ENCODE measurements at places on chromosomes 1 and 21.
A peak's percentile ranks its signal among the peaks of the same experiment; 100 is the strongest.

GRCh38 chr1:213568929-213569815 is 418.6 kb upstream of the PROX1 start:
- no peak for DNase-seq

- DNase-seq, result no peak
These were observed 26.8 kb upstream of the TMPRSS15 start for GRCh38 chr21:18430341-18430740.

GRCh38 chr1:210089855-210090254 is 142.7 kb upstream of the SERTAD4 start:
- DNase-seq, result no peak

DNA sequence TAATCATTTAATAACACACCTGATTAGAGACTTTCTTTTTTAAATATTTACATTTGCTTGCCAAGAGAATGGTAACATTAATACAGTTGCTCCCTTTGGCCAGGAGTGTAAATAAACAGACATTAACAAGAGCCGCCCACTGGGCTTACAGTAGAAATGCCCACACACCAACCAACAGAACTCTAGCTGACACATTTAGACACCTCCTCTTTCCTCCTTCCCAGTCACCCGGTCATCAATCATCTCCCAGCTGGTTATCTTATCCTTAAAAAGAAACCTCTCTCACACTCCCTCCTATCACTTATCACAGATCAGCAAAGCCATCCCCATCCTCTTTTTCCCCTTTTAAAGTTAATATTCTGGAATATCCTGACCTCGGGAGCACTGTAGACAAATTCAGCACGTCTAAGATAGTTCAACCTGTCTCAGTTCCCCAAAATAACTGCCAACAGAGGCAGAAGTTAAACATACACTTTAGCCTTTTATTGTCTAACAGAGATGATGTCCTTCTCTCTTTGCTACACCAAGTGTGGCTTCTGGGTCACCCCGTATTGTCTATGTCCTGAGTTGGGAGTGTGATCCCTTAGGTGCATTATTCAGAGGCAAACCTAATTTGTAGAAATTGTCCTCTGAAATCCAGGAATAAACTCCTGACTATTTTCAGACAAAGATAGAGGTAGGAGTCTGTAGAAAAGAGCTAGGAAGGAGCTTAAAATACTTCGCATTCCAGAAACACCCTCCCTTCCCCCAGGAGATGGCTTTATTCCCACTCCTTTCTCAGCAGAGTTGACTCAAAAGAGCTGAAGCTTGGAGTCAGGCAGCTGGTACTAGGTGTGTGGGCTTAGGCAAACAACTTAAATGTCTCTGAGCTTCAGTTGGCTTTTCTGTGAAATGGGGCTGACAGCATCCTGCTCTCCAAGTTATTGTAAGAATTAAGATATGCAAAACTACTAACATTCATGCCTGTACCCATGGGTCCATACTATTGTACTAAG is 8.8 kb downstream of the MYCL start:
- DNase-seq, result peak; percentile 46

- DNase-seq, result peak; percentile 69
These were observed 12.7 kb upstream of the CPLANE2 start for GRCh38 chr1:16249596-16250241.

- no peak for DNase-seq
These were observed 336.5 kb downstream of the KCNH1 start for GRCh38 chr1:210797422-210797821.

GRCh38 chr21:15134701-15135470 is 70.1 kb upstream of the NRIP1 start:
- no peak for DNase-seq

DNA sequence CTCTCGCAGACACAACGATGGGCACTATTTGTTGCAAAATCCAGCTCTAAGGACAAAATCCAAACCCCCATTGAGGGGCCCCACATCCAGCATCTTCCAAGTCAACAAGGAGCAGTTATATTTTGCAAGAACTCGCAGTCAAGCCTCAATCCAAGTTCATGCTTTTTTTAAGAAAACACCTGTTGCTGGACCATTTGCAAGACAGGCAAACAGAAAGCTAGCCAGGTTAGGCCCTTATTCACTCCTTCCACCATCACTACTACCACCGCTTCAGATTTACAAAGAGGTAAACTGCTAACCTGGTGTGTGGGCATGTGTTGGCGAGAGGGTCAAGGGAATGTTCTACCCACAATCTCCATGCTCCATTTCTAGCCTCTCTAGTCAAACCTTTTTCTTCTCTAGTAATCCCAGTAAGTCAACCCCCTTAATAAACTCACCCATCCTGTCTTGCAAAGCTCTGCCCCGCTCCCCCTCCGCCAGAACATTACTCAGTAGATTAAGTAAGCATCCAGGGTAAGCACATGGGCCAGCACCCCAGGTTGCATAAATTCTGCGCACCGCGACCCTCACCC is 703 bp downstream of the ERI3 start:
- no peak for DNase-seq

DNA sequence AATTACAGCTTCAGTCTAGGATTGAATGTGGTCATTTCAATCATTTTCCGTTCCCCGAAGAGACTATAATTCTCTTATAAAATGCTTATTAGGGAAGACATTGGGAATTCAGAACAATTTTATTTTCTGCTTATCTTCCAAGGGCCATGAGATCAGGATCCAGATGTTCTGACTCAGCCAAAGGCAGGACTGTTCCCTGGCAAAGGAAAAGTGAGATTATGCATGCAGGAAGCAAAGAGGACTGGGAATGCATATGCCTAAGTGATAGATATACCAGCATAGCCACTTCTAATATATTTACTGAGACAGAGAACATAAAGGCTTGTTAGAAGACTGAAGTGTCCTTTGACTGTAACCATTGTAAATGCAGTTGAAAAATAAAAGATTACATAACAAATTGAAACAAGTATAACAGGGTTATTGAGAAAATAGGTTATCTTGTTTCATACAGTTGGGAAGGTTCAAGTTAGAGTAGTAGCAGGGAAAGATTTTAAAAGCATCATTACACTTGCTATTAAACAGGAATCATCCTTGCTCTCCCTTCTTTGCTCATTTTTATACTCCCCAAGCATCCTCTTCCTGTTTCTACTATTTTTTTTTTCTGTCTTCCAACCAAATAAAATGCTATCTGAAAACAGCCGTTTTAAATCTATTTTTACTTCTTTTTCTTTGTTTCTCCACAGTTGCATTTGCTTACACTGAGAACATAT is 439.6 kb upstream of the ADAMTS5 start:
- peak; percentile 28 for DNase-seq

DNA sequence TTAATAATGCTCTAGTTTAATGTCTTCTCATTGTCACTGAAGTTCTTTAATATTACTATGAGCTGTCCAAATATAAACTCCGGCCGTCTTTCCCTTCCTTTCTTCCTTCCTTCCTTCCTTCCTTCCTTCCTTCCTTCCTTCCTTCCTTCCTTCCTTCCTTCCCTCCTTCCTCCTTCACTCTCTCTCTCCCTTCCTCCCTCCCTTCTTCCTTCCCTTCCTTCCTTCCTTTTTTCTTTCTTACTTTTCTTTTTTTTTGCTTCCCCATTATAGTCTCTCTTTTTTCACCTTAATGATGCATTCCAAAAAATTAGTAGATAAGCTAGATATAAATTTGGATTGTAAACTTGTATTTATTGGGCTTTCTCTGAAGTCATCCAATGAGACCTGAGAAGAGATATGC is 431.0 kb upstream of the ADGRL4 start:
- no peak for DNase-seq

DNA sequence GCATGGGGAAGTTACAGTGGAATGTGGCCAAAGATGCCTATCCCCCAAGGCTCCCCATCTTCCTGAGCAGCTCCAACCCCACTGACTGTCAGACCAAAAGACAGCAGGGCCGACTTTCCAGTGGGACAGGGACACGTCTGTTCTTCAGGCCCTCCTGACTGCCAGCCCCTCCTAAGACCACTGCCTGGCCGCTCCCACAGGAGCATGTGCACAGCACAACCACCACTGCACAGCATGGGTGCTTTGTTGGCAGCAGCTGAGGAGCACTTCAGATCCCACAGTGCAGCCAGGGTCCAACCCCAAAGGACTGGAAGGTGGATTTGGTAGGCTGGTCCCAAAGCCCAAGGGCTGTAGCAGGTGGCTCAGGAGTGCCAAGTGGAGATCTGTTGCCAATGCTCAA is 648.3 kb upstream of the BRINP3 start:
- DNase-seq, result no peak

DNA sequence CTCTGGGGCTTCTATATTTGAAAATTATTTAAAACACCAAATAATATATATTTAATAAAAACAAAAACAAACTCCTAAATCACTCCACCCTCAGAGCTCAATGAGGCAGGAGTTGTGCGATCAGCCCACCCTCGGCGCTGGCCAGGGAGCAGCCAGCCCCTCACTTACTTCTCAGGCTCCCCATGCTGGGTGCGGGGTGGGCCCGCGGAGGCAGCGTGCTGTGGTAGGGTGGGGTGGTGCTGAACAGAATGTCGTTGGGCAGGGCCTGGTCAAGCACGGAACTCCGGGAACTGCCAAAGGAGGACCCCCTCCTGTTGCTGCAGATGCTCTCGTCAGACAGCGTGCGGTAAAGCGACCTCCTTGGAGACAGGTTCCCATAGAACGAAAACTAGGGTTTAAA is 204.5 kb downstream of the SIPA1L2 start:
- no peak for DNase-seq

DNA sequence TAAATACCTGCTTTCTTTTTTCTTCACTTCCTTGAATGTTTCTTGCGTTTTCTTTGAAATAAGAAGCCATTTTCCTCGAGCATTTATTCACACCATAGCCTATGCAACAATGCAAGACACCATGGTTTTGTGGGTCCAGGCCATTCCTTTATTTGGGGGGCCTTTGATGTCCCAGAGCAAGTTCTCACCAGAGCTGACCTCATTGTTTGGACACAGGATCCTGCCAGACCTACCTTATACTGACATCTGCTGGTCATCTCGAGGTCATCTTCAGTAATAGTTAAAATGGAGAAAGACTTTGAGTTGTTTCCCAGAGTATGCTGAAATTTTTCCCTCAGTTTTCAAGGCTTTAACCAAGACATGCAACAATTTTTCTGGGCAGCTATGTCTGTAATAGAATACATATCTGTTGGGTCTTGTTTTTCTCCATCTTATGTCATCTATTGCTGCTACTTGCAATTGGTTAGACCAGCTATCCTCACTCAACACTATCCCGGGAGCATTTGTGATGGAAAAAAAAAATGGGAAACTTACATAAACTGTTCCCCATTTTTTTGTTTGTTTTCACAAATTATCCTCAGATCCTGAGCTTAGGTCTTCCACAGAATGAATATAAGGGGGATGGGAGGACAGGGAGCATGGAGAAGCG is 34.0 kb upstream of the BACE2 start:
- DNase-seq, result peak; percentile 11

DNA sequence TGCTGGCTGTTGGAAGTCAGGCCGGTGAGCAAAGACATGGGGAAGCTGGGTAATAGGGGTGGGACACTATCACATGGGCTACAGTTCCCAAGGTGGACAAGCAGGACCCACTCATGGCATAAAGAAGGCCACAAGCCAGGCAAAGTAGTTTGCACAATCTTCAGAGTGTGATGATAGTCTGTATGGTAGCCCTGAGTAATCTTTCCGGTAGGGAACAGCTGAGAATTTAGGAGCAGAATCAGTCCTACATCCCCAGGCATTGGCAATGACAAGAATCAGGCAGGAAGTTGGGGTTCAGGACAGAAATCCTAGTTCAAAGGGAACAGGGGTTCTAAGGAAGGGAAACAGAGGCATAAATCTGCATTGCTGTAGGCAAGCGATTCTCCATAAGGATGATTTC is 23.9 kb upstream of the SPATA6 start:
- no peak for DNase-seq

DNA sequence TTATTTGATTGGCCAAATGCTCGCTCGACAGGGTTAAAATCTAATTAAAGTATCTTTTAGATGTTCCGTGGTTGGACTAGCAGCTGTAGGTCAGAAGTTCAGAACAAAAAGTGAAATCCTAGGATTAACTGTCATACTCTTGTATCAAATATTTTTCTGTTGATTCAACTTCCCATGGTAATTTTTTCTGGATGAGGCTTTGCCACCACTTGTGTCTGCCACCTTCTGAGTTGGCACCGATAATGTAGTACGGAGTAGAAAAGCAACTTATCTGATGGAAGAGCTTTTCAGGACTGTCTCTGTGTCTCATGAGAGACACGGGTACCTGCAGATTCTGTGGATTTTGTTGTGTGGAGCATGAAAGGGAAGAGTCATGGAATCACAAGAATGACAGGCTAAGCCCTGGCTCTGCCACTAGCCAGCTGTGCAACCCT is 44.6 kb upstream of the CNN3 start:
- DNase-seq, result no peak

GRCh38 chr1:64933296-64934070 is 32.9 kb downstream of the JAK1 start:
- peak; percentile 93 for DNase-seq

DNA sequence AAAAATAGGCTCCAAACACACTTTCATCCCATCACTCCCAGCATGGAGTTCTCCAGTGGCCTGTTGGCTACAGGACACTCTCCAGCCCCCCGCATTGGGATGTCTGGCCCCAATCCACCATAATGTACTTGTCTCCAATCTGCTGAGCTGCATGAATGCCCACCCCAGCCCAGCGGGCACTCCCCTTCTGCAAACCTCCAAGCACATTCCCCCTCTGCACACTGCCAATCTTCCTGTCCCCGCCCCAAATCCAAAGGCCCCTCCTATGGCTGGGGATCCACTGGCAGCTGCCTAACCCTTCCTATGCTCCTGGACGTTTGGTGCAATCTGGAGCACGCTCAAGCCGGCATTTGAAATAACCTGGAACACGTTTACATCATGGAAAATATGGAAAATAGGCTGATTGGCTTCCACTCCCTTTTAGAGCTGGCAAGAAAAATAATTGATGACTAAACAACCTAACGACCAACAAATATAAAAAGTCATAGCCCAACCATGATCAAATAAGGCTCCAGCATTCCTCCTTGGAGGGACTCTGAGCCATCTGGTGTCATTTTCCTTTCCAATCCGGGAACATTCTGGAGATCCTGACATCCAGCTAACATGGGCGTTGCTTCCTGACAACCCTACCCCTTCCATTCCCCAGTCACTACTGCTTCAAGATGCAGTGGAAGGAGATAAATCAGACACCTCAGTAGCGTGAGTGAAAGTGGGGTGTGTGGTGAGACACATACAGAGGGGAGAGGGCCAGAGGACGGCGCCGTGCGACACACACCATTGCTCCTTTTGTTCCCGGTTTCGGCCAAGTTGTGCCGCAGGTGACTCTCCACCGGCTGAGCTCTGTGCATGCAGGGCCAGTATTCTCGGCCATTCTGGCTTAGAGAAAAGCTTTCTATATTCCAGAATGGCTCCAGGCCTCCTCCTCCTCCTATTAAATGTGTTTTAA is 41.6 kb downstream of the PDE9A start:
- DNase-seq, result no peak

- no peak for DNase-seq
These were observed 10.4 kb downstream of the SH3BGRL3 start for GRCh38 chr1:26290122-26290881.
